ENCODE measurements at places on chromosomes 12 and 14. TPM values are rescaled to one million over a fixed set of nuclear protein-coding genes. Genes with fewer than 3 reads are reported as not detected.

DNA sequence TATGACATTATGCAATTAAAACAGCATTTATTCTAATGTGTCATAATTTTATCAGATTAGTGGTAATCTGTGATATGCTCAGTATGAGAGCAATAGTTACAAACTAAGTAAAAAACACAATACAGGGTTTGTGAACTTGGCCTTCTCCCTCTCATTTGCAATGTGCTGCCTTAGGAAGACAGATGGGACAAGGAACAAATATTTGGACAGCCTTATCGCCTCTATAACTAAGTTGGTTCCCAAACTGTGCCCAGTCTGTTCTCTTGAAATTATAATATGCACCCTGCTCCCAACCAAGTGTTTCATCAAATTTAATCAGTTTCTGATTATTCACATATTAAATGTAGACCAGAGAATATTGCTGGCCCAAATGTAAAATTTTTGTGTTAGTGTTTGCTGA is 22.7 kb downstream of the MGST1 start:
- DNase-seq, result no peak

GRCh38 chr14:103127861-103128598 is 4.8 kb downstream of the TNFAIP2 start:
- no peak for DNase-seq

DNA sequence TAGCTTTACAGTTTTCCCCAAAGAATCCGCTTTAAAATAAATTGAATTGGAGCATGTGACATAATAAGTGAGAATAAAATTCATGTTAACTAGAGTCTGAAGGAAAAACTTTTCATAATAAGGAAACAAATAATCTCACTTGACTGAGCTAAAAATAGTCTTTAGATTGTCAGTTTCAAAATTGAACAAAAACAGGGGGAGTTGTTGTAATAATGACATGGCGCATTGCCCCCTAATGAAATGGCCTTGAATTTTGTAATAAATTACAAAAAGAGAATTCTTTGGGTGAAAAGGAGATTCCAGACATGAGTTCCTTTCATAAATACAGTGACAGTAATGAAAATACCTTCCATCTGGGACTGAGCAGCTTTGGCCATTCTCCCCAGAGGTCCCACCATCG is 178.6 kb downstream of the EFCAB11 start:
- DNase-seq, result no peak

DNA sequence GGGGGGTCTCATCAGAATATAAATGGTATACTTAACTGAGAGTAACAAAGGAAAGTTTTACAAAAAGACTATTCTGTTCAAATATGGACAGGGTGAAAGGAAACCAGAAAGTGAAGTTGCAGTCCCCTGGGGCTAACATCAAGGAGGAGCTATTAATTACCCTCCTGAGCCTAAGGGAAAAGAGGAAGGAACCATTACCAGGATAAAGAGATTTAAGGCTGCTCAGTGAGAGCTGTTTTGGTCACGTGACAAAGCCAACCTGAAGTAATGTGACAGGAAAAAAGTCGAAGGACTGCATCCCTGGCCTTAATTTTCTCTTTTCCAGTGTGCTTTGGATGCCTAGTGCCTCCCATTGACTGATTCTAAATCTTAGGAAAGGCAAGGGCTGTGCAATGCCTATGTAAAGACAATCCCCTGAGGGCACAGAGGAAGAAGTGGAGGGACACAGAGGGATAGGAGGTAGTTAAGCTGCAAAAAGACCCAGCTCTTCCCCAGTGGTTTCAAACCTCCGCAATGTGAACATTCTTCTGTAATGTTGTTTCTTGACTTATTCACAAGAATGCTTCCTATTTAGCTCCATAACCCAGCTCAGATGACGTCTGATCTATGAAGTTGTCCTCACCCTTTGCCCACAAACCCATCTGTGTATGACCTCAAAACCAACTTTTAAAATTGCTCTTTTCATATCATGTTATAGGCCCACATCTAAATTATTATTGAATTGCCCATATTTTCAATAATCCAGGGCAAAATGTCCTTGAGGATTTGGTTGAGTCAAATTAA is 187.7 kb upstream of the DCN start:
- DNase-seq, result no peak

DNA sequence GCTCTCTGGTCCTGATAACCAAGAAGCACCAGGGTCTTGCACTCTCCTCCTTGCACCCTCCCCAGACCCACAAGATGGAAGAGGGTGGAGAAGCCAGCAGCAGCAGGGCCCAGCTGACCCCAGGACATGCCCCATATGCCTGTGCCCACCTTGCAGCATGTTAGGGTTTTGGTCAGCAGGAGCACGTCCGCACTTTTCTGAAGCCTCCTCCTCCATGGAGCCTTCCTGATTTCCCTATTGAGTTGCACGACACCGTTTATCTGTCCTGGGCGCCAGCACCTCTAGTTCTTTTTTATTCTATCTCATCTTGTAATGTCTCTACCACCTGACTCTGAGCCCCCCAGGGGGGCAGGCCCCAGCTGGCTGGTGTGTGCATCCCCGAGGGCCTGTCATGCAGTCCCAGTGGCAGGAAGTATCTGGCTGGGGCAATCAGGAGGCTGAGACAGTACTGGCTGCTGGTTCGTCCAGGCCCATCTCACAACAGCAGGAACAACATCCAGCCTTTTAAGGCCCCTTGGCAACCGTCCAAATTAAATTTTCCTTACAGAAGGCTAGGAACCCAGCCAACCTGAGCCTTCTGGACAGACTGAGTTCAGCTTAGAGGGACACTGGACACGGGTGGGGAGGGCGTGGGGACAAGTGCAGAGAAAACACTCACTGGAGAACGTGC is 39.6 kb downstream of the CCDC85C start:
- no peak for DNase-seq

GRCh38 chr14:65281991-65282895 is 130.3 kb upstream of the FUT8 start:
- no peak for DNase-seq

- DNase-seq, result no peak
These were observed 208.1 kb downstream of the PTPRO start for GRCh38 chr12:15530361-15530760.

- no peak for DNase-seq
These were observed 164.3 kb downstream of the GRIN2B start for GRCh38 chr12:13817131-13817530.

DNA sequence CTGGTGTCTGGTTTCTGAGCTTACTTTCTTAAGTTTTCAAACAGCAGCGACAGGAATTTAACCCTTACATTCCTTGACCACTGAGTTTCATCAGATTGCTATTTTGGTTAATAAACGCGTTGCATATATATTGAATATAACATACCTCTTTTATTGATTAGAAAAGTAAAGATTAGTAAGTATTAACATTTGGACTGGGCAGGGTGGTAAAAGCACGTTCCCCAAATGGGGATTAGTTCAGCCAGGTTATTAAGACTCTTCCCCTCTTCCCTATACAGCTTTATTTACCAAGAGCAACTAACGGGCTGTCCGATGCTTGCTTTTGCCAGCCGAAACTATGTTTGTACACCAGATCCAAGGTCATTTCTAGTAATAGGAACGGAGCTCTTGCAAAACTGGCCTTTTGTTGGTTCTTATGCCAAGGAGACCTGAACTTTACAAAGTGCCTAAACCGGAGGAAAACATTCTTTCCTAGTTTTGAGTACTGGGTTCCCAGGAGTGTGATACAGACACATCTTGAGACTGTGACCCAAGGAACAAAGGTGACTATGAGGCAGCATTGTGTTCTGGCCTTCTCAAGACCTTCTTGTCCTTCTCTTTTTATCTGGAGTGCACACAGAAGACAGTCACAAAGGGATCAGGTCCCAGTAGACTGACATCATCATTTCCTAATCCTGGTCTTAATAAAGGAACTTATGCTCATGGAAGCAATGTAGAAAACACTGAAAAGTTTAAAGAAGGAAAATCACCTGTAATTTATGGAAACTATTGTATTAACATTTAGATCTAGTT is 2.6 kb downstream of the GLRX5 start:
- DNase-seq, result no peak

- DNase-seq, result no peak
These were observed 64.5 kb upstream of the ARHGAP5 start for GRCh38 chr14:32012571-32012970.

GRCh38 chr12:113698510-113698858 is 226.8 kb upstream of the LHX5 start:
- DNase-seq, result no peak

DNA sequence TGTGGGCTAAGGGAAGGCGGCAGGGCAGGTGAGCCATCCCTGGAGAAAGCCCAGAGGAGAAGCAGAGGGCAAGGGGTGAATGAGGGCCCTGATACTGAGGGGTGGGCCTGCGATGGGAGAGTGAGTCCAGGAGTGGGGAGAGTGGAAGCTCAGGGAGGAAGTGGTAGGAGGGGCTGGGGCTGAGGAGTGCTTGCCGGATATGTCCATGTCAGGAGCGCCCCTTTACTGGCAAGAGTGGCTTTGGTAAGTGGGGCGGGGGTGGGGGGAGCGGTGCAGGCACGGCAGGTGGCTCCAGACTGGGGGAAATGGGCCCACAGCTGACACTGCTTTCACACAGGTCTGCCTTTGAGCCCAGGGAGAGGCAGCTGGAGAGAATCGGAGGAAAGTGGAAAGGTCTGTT is 86.4 kb upstream of the GPR68 start:
- DNase-seq, result no peak

- DNase-seq, result no peak
These were observed 208.7 kb downstream of the KITLG start for GRCh38 chr12:88371416-88372183.

DNA sequence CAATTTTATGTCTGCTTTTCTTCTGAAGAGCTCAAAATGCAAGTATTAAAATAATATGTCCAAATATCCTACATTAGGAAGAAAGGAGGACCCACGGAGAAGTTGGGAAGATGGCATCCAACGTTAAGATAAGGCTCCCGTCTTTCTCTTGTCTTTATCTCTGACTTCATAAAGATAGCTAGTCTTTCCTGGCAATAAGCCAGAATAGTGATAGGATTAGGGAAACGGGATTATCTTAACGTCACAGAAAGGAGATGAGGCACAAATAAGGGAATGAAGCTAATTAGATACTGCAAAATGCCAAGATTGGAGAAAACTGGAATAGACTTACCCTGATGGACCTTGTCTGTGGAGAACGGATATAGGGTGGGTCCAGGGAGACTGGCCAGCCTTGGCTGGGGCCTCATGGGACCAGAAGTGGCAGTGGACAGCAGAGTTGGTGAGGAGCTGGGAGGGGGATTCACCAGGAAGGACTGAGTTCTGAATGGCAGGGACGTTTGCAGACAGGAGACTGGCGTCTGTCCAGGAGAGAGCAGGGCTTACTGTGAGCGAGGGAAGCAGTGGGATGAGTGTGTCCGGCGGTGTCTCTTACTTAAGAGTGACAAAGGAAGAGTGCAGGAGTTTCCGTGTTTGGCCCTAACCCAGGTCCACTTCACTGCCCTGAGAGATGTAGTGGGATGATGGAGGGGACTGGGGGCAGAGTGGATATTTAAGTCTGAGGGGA is 119.9 kb downstream of the CACNA1C start:
- no peak for DNase-seq

DNA sequence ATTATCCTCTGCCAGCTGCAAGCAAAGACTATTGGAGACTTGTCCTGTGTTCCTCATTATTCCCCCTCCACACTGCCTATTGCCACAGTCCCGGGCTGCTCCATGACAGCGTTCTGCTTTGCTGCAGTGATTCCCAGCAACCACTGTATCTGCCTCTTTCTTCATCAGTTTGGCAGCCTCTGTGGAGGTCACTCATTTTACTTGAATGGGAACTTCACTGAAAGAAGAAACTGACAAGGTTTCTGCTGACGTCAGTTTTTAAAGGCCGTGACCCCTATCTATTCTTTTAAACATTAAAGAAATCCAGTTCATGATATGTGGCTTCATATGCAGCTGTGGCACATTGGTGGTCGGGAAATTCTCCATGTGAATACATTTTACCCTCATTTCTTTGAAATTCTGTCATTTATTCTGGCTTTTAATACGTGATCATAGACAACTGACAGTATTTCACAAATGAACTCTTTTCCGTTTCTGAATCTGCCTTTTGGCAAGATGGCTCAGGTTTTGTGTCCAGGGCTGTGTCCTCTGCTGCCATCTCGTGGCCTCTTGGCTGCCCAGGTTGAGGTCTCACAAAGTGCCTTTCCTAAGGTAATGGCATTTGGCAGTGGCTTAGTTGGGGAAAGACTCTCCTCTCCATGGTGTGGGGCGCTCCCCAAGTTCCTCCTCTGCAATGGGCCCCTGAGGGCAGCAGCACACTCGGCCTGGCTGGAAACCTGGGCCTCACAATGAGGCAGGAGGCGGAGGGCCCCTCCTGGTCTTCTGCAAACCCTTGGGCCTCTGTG is 5.8 kb downstream of the TMEM253 start:
- DNase-seq, result peak; percentile 84

GRCh38 chr14:68658943-68659931 is 133.6 kb downstream of the ZFP36L1 start:
- DNase-seq, result no peak

GRCh38 chr14:45699471-45699870 is 446.5 kb upstream of the MIS18BP1 start:
- no peak for DNase-seq

DNA sequence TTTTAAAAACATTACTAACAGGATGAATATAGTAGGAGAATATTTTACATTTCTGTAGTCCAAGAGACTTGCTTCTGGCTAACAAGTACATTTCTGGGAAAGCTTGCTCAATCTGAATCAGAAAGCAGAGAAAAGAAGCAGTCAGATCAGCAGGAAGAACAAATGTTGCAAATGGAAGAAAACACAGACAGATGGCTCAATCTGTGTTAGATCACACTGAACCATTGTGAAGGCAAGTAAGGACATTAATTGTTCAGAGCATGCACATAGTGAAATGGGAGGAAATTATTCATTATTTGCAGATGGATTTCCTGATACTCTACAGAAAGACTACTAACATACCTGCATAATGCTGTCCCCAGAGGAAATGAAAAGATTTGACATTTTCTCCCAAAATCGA is 65.2 kb upstream of the CNOT2 start:
- no peak for DNase-seq

GRCh38 chr14:95713596-95714371 is at the start of gene TCL1A:
Gene TCL1A, minus strand, starts transcription at chr14:95714125. Its CDS starts 59 bp downstream, at chr14:95714066.
- DNase-seq, result no peak

- DNase-seq, result no peak
These were observed 154.5 kb downstream of the EGLN3 start for GRCh38 chr14:33796356-33796755.

The NEUROD4 gene
- not detected for total RNA-seq

The POTEM gene
- total RNA-seq, result not detected

The CDC42BPB gene
- 98.7 TPM for total RNA-seq

The ALKBH1 gene
- 16.7 TPM for total RNA-seq

The CD63 gene
- 880 TPM for total RNA-seq

The SMCO2 gene
- 2.5 TPM for total RNA-seq

The RD3L gene
- total RNA-seq, result not detected

The BRMS1L gene
- 10.6 TPM for total RNA-seq

The RND1 gene
- total RNA-seq, result 7.4 TPM
